ENCODE measurements at places on chromosomes 11 and 22.

DNA sequence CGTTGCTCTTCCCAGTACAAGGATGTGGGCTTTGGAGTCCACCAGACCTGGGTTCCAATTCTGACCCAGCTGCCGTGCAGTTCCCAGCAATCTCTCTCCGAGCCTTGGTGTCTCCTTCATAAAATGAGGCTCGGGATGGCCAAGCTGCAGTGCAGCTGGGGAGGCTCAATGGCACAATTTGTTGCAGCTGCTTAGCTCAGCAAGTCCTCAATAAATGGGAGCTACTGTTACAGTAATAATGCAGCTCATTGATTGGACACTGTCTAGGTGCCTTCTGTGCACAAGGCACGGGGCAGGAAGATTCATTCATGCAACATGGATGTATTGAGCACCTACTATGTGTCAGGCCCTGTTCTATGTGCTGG is 37.1 kb downstream of the SHISAL1 start:
- DNase-seq: no peak

DNA sequence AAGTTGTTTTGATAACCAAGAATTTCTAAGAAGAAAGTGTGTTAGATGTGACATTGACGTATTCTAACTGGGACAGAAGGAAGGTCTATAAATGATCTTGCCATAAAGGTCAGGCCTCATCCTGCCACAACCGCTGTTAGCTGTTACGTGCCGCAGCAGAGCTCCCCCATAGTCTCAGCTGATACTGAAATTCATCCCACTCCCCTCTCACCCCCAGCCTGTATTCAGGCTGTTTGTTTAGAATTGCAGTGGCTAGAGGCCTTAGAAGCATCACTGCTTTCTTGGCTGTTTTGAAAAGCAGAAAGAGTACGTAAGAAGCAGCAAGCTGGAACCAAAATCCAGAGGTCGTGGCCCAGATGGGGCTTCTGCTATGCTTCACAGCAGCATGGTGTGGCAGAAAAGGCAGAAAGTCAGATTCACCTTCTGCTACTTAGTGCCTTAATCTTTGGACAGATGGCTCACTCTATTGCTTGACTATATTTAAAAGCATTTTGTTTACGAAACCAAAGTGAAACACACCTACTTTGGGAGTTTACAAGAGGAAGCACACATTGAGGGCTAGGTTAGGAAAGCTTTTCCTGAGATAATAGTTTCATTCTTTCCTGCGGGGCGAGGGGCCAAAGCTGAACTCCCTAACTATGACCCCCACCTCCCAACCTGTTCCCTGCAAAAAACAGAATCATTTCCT is 950 bp upstream of the LAYN start:
- DNase-seq: no peak

GRCh38 chr11:32003335-32003734 is 87.5 kb upstream of the RCN1 start:
- DNase-seq: no peak

DNA sequence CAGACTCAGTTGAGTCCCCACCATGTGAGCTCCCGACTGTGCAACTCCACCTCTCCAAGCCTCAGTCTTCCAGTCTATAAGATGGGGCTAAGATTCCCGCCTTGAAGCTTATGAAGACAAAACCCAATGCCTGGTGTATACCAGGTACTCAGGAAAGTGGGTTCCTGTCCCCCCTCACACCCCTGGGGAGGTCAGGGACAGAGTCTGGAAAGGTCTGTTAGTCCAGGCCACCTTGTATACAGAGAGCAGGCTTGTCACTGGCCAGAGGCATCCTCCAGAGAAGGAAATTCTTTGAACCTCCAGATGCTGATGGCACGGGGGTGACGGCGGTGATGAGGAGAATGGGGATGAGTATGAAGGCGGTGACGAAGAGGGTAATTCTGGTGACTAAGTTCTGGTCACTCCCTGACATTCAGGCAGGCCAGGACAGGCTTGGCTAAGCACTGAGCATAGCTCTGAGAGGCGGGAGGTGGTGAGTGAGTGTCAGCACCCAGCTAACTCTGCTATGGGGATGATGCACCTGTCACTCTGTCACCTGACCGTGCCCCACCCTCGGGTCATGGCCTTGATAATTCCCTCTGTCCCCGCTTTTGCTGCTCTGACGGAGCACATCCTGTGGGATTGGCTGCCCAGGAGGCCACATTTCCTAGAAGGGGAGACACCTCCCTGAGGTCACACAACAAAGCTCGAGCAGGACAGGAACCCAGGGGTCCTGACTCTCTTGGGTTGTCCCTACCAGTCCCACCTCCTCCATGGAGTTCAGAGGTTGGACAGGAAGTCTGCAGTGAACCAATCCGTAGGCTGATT is 30.9 kb upstream of the CSNK1E start:
- no peak for DNase-seq

GRCh38 chr11:12523180-12523924 is 146.0 kb downstream of the PARVA start:
- no peak for DNase-seq

DNA sequence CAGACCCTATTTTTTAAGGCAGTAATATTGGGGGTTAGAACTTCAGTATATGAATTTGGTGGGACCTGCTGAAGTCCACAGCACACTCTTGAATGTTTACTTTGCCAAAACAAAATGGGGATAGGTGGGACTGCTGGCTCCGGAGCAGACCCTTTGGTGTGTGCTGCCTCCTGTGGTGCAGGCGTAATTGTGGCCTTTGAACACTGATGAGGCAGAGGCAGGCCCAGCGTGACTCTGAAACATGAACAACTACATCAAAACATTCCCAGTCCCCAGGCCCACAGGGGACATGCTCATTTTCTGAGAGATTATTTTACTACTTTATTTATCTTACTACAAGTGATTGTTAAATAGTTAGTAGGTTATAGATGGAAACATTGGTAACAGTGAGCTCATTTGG is 225.0 kb upstream of the TBCEL start:
- no peak for DNase-seq

GRCh38 chr22:30277547-30278344 is 11.1 kb upstream of the OSM start:
- DNase-seq: no peak

DNA sequence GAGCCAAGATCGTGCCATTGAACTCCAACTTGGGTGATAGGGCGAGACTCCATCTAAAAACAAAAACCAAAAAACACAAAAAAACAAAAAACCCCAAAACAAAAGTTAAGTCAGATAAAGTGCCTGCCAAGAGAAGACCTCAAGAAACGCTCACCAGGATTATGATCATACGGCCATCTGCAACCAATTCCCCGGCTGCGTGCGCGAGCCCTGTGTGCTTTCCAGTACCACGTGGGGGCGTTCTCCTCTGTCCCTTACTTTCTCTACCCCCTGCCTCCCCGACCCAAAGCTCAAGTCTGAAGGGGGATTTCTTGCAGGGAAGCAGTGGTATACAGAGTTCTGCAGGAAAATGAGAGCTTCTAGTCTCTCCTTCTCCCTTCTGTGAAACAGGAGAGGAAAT is 10.5 kb upstream of the RPS19BP1 start:
- DNase-seq: no peak

DNA sequence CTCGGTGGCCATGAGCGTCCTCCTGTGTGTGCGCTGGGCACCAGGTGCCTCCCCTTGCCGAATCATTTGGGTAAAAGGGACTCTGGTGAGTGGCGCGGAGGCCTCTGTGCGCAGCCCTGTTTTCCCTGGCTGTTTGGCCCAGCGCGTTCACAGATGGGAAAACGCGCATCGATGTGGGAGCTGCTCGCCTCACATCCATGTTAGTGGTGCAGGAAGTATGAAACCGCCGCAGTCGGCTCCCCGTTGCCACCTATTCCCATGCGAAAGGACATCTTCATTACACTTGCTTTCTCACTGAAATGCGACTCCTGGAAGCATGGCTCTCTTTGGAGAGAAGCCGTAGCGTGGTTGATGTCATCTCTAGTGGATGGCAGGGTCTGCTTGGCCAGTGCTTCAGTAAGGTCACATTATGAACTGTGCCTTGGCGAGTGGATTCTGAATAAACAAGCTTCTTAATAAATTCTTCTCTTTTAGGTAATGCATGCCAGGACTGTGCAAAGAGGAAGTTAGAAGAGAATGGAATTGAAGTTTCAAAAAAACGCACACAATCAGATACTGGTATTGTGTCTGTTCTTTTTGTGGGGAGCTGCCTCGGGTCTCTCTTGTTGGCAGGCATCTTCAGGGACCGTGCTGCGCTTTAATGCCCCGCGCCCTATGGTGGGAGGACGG is 26.3 kb downstream of the FAM118A start:
- no peak for DNase-seq

DNA sequence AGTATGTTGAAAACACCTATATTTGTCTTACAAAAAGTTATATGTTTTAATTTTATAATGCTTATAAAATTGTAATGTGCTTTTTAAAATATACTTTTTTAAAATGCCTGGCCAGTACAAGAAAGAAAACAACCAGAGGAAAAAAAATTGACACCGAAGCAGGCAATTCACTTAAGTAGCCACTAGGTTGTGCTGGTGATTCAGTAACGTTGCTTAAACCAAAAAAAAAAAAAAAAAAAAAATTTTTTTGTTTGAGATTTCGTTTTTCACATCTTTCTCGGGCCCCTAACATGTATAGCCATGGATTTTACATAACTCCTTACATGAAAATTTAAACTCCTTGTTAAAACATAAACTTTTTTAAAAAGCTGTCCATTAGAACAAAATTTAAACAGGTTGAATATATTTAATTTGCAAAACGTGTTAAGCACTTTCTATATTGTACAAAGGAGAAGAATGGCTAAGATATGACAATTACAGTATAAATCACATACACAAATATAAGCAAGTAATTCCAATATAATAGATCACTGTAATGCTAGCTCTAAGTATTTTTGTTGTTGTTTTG is 9.2 kb downstream of the OR8B4 start:
- peak; percentile 10 for DNase-seq

DNA sequence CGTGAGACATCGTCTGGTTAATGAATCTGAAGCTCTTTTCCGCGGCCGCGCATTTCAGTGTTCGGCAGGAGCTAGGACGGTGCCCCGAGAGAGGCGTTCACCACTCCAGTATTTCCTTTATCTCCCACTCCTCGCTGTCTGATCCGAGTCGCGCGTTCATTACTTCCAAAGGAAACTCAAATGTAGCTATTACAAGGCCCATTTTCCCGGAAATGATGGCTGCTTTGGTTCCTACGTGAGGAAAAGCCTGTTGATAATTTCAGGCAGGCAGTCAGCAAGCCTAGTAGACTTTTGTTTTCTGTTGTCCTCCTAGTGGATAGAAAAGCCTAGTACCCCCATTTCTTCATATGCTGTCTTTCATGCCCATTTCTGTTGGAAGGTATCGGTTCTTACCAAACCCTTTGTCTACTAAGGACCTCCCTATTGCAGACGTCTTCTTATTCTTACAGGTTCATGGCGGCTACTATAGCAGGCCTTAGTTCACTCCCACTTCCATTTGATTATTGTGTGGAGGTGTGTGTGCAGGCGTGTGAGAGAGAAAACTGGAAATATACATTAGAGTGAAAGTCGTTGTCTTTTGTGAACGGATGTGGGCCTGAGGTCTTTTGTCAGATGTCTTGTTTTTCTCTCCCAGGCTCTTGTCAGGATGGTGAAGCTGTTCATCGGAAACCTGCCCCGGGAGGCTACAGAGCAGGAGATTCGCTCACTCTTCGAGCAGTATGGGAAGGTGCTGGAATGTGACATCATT is 737 bp downstream of the RBM4 start:
- no peak for DNase-seq

- DNase-seq: no peak
Measured at GRCh38 chr22:25736378-25737011, 5.5 kb upstream of the MYO18B start.

- no peak for DNase-seq
Measured at GRCh38 chr11:132242632-132243031, 872.2 kb downstream of the NTM start.

GRCh38 chr11:81989093-81989492 is 744.6 kb downstream of the FAM181B start:
- no peak for DNase-seq

DNA sequence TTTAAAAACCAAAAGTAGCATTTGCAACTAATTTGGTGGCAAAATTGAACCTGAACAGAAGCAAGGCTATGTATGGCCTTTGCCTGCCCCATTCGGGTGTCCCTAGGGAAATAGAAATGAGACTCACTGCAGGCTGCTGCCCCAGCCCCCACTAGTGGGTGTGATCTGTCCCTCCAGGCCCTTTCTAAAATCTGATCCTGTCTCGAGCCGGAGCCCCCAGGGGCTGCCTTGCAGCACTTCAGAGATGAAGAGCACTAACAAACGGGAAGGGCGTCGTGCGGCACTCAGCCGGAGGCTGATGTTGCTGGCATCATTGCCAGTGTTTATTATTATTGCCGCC is 43.2 kb downstream of the CD82 start:
- DNase-seq: no peak

- no peak for DNase-seq
Measured at GRCh38 chr11:98104249-98104648, 916.5 kb upstream of the CNTN5 start.

- no peak for DNase-seq
Measured at GRCh38 chr11:125227151-125227550, 62.6 kb downstream of the PKNOX2 start.

- DNase-seq: no peak
Measured at GRCh38 chr22:19750507-19751490, 9.8 kb upstream of the TBX1 start.

GRCh38 chr11:126194121-126194543 is 17.3 kb downstream of the RPUSD4 start:
- DNase-seq: no peak

- DNase-seq: peak; percentile 88
Measured at GRCh38 chr11:10309163-10310093, 4.6 kb downstream of the ADM start.

- DNase-seq: no peak
Measured at GRCh38 chr11:36349351-36350136, 53.5 kb downstream of the PRR5L start.

- DNase-seq: no peak
Measured at GRCh38 chr11:65478388-65479183, 20.3 kb upstream of the MALAT1 start.

- DNase-seq: no peak
Measured at GRCh38 chr11:72452495-72452894, 18.2 kb upstream of the CLPB start.

- DNase-seq: no peak
Measured at GRCh38 chr11:36356201-36356600, 60.1 kb downstream of the PRR5L start.

- DNase-seq: no peak
Measured at GRCh38 chr11:47495856-47496217, 46.9 kb upstream of the RAPSN start.

GRCh38 chr11:73797457-73797856 is 9.8 kb downstream of the MRPL48 start:
- DNase-seq: no peak

DNA sequence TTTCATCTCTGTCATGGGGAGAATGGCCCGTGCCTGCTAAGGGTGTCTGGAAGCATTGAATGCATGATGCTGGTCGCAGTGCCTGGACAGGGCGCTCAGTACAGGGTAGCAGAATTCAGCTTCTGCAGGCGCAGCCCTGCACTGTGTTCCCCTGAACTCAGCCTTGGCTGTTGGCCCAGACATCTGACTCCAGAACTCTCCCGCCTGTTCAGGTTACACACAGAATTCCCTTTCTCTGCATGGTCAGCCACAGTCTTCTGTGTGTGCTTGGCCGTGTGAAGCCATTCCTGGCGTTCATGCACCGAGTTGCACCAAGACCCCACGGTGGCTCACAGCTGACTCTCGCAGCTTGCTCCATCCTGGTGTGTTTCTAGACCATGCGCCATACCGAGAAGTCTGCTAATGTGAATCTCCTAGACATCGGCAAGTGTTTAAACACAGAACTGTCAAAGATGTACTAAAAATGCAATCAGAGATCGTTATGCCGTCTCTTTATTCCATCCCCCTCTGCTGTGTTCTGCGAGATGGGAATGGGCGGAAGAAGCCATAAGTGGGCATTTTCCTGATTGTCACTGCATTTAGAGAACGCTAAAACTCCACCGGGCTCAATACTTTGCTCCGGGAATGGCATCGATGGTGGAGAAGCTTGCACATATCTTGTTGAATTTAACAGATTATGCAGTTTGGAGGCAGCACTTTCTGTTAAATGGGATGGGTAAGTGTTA is 55.6 kb downstream of the MPPED1 start:
- no peak for DNase-seq

Data from AG09319 (cell line).